ENCODE measurements at places on chromosomes 6 and 20. TPM values are rescaled to one million over a fixed set of nuclear protein-coding genes. Genes with fewer than 3 reads are reported as not detected.
A peak's percentile ranks its signal among the peaks of the same experiment; 100 is the strongest.

- peak; percentile 88 for DNase-seq
These were observed 246.7 kb downstream of the FOXC1 start for GRCh38 chr6:1856381-1856780.

DNA sequence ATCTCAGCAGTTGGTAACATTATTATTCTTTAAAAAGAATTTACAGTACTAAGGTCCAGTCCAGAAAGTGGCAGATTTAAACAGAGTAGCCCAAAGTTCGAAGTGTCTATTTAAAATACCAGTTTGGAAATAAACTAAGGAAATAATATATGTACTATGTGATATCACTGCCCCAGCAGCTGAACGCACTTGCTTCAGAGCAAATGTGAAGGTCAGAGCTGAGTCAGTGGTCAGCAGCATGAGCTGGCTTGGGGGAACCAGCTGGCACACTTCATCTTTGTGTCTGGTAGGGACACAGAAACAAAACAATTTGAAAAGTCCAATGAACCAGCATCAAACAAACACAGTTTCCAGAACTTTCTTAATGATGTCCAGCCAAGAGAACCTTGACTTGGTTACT lies 15.4 kb downstream of the TMEM14B start:
- peak; percentile 11 for DNase-seq

GRCh38 chr20:5970381-5970780 lies 19.9 kb downstream of the MCM8 start:
- DNase-seq = no peak

GRCh38 chr6:51613558-51613957 lies 473.9 kb downstream of the PKHD1 start:
- DNase-seq = no peak

- peak; percentile 50 for DNase-seq
These were observed 150.7 kb upstream of the BTBD3 start for GRCh38 chr20:11766961-11767360.

- no peak for DNase-seq
These were observed 280.0 kb upstream of the TBX18 start for GRCh38 chr6:85044361-85044760.

Gene RSPH9
- total RNA-seq = 0.17 TPM

Gene SLC32A1
- total RNA-seq = not detected

Gene SS18L1
- total RNA-seq = 10.2 TPM

Gene UBD
- total RNA-seq = 39.4 TPM

Gene HLA-DQA2
- total RNA-seq = not detected

Gene PCIF1
- 19.4 TPM for total RNA-seq

Gene ZSWIM3
- total RNA-seq = 4.3 TPM

Gene PGC
- not detected for total RNA-seq

Gene SAYSD1
- total RNA-seq = 19.0 TPM

Gene C6orf118
- total RNA-seq = not detected

Gene LHFPL5
- total RNA-seq = not detected

Gene DCDC2
- total RNA-seq = 494 TPM

Gene ENPP1
- total RNA-seq = 3.8 TPM

Gene PAK5
- total RNA-seq = not detected

Measured in renal cortical epithelial cell (primary cell).